Left ventricle myocardium inferior (tissue), 1 donor: ENCODE measurements at places on chromosomes 6 and 20. TPM values are rescaled to one million over a fixed set of nuclear protein-coding genes. Genes with fewer than 3 reads are reported as not detected.

SMLR1 gene
- not detected for total RNA-seq

UTRN gene
- 68.3 TPM for total RNA-seq

WFDC12 gene
- total RNA-seq = not detected

BNIP5 gene
- total RNA-seq = not detected

GLO1 gene
- total RNA-seq = 84.6 TPM

UNC5CL gene
- total RNA-seq = 0.27 TPM

CST5 gene
- not detected for total RNA-seq

PKIB gene
- 0.30 TPM for total RNA-seq

PI16 gene
- total RNA-seq = 25.9 TPM

SIRPD gene
- total RNA-seq = not detected

BMP5 gene
- 0.93 TPM for total RNA-seq

DLK2 gene
- 3.3 TPM for total RNA-seq

GLP1R gene
- 7.5 TPM for total RNA-seq

SIRPA gene
- total RNA-seq = 25.5 TPM

TGM6 gene
- total RNA-seq = not detected

ECHDC1 gene
- 39.7 TPM for total RNA-seq

ZNF165 gene
- 0.55 TPM for total RNA-seq

CDC25B gene
- total RNA-seq = 8.1 TPM

TTK gene
- 0.25 TPM for total RNA-seq

IPCEF1 gene
- 1.7 TPM for total RNA-seq

IL17A gene
- not detected for total RNA-seq

PCK1 gene
- 0.25 TPM for total RNA-seq

CTSA gene
- total RNA-seq = 116 TPM

NRSN1 gene
- not detected for total RNA-seq

PGC gene
- total RNA-seq = not detected

FRK gene
- 11.2 TPM for total RNA-seq

ALDH5A1 gene
- 27.6 TPM for total RNA-seq

SLC22A16 gene
- total RNA-seq = not detected

ATP6V1G2 gene
- total RNA-seq = 1.6 TPM

INSM1 gene
- total RNA-seq = not detected

CCN5 gene
- total RNA-seq = 37.0 TPM

CCM2L gene
- total RNA-seq = 7.5 TPM

PNPLA1 gene
- not detected for total RNA-seq

SALL4 gene
- total RNA-seq = 0.25 TPM

FOXA2 gene
- total RNA-seq = not detected

ARID1B gene
- 43.4 TPM for total RNA-seq

TFAP2C gene
- total RNA-seq = 0.19 TPM

LAMA4 gene
- 103 TPM for total RNA-seq

C6orf58 gene
- total RNA-seq = not detected

BPI gene
- not detected for total RNA-seq

CGAS gene
- 0.96 TPM for total RNA-seq

C6orf132 gene
- 1.4 TPM for total RNA-seq

PRR18 gene
- not detected for total RNA-seq

ENPP4 gene
- total RNA-seq = 21.9 TPM

ABHD16B gene
- not detected for total RNA-seq

IP6K3 gene
- 42.0 TPM for total RNA-seq

DUSP15 gene
- 5.1 TPM for total RNA-seq

PPIL6 gene
- total RNA-seq = 3.9 TPM

ADAM33 gene
- total RNA-seq = 10.8 TPM

EEF1A2 gene
- total RNA-seq = 1,286 TPM

ARMH2 gene
- not detected for total RNA-seq

TUBE1 gene
- total RNA-seq = 28.5 TPM

COL12A1 gene
- total RNA-seq = 12.2 TPM

SLC2A10 gene
- 2.8 TPM for total RNA-seq

UBD gene
- total RNA-seq = not detected

RAET1L gene
- not detected for total RNA-seq

MDC1 gene
- total RNA-seq = 14.1 TPM
